ENCODE measurements at places on chromosomes 13 and 19.
A peak's percentile ranks its signal among the peaks of the same experiment; 100 is the strongest.

- no peak for DNase-seq
Measured at GRCh38 chr13:59527500-59527899, 636.2 kb downstream of the DIAPH3 start.

DNA sequence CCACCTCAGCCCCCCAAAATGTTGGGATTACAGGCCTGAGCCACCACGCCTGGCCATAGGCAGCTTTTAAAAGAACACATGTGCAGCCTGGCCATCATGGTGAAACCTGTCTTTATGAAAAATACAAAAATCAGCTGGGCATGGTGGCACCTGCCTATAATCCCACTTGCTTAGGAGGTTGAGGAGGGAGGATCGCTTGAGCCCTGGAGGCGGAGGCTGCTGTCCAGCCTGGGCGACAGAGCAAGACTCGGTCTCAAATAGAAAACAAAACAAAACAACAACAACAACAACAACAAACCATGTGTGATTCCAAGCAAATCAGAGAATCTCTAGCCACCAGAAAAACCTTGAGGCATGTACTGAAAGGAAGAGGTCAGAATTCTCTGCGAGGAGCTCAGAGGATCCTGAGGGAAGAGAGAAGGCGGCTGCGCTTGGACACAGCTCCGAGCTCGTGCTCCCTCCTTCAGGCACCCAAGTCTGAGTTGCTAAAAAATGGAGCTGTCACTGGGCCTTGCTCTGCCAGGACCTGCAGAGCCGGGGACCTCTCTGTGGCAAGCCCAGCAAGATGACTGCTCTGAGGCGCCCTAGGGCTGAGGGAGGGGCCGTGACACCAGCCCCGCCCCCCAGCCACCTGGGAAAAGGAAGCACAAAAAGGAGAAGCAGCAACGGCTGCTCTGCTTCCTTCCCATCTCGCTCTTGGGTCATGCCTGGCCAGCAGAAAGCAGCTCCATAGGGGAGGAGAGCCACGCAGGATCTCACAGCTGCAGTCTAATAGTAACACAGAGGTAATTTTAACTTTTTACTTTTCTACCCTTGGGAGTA, at the start of gene ARL11:
ARL11 (plus strand) TSS at position 677 of the 822 bp plus-strand sequence. CDS start 1,941 bp downstream, outside the sequence.
- peak; percentile 73 for DNase-seq

DNA sequence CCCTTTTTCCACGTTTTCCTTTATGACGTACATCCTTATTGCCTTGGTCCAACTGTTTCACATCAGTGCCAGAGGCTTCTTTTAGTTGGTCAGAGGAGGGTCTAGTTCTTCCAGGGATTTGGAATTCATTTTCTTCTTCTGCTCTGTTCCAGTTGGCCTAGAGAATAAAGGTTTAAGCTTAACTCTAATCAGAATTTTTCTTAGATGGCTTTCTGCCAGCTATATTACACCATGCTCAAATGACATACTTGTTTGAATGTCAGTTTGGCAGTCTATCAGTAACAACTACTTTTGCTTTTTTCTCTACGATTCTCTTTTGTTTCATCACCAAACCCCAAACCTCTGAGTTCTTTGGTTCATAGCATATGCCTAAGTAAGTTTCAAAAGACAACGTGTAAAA, 16.8 kb downstream of the SPART start:
- DNase-seq, result no peak

DNA sequence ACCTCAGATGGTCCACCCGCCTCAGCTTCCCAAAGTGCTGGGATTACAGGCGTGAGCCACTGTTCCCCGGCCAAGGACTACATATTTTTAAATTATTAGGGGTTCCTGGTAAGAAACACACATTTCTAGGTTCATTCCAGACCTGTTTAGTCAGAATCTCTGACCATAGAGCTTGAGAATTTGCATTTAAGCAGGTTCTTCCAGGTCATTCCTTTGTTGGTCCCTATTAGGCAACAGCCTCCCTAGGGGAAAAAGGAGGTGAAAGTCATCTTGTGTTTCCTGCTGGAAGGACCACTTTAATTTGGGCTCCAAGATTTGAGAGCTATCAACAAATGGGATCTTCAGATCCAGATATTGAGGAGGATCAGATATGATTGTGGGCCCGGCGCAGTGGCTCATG, 16.3 kb downstream of the S1PR2 start:
- no peak for DNase-seq

GRCh38 chr13:113152984-113153809, 5.3 kb upstream of the PROZ start:
- peak; percentile 60 for DNase-seq

GRCh38 chr13:89375839-89376238, 1704.7 kb downstream of the SLITRK5 start:
- DNase-seq, result no peak

- DNase-seq, result peak; percentile 70
Measured at GRCh38 chr19:49677231-49677900, at the start of gene PRMT1. Gene PRMT1 (plus strand): TSS chr19:49677271. CDS start chr19:49677281, 10 bp downstream.

- DNase-seq, result no peak
Measured at GRCh38 chr13:51937320-51938290, 73.6 kb downstream of the ATP7B start.

- no peak for DNase-seq
Measured at GRCh38 chr13:85995788-85996418, 196.7 kb upstream of the SLITRK6 start.

- no peak for DNase-seq
Measured at GRCh38 chr13:40781717-40782116, 7.7 kb upstream of the SLC25A15 start.

- no peak for DNase-seq
Measured at GRCh38 chr13:74576420-74576819, 442.2 kb upstream of the KLF12 start.

DNA sequence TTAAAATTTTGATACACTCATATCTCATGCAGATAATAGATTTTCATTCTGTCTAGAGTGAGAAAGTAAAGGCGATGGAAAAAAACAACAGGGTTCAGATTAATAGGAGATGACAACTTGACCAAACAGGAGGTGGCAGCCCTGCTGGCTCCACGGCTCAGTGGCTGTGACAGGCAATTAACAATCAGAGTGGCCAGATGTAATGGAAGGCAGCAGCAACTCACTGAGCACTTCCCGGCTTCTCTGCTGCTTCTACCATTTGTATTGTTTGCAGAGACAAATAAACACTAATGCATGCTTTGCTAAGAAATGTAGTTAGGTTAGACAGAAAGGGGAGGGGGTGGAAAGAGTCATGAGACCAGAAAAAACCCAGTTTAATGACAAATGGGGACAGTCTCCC, 473.0 kb upstream of the SLC10A2 start:
- no peak for DNase-seq

GRCh38 chr13:75372517-75372916, 109.5 kb downstream of the TBC1D4 start:
- no peak for DNase-seq

Data from memory B cell (primary cell).